OCI-LY7 (cell line): ENCODE measurements at places on chromosomes 16 and 17.
A peak's percentile ranks its signal among the peaks of the same experiment; 100 is the strongest.

DNA sequence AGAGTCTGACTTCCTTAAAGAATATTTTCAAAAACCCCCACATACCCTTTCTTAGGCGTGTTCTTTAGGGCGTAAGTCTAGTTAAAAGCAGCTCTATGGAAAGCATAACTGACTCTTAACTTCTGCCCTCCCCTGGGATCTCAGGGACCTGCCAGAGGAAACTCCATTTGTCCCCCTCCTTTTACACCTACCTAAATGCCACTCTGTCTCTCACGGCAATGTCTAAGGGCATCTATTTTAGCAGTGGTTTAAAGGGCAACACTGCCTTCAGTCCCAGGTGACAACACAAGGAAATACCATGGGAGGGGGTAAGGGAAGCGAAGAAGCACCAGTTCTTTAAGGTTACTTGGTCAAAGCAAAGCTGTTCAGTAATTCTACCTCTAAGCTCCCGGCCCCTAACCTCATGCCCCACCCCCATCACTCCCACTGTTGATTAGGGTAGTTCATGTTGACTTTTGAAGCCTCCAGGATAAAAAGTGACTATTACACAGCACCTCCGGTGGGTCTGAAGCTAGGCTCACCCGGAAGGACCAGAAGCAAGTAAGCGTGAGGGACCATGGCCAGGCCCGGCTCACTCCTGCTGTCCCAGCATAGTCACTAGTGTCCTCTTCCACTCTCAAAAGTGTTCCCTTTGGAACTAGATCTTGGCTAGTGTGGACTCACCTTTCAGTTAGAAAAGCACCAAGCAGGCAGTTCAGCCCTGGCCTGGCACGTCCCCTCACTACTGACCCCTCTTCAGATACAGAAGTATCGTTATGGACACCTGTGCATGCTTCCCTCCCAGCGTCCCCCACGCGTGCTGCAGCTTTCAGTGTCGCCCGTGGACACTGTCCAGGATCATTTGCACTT is 47.1 kb downstream of the CYTH1 start:
- DNase-seq: peak; percentile 68

GRCh38 chr17:39800540-39800939 is 62.8 kb downstream of the GRB7 start:
- DNase-seq: peak; percentile 88

- DNase-seq: no peak
These were observed 1.1 kb downstream of the C1QTNF1 start for GRCh38 chr17:79024901-79025737.

DNA sequence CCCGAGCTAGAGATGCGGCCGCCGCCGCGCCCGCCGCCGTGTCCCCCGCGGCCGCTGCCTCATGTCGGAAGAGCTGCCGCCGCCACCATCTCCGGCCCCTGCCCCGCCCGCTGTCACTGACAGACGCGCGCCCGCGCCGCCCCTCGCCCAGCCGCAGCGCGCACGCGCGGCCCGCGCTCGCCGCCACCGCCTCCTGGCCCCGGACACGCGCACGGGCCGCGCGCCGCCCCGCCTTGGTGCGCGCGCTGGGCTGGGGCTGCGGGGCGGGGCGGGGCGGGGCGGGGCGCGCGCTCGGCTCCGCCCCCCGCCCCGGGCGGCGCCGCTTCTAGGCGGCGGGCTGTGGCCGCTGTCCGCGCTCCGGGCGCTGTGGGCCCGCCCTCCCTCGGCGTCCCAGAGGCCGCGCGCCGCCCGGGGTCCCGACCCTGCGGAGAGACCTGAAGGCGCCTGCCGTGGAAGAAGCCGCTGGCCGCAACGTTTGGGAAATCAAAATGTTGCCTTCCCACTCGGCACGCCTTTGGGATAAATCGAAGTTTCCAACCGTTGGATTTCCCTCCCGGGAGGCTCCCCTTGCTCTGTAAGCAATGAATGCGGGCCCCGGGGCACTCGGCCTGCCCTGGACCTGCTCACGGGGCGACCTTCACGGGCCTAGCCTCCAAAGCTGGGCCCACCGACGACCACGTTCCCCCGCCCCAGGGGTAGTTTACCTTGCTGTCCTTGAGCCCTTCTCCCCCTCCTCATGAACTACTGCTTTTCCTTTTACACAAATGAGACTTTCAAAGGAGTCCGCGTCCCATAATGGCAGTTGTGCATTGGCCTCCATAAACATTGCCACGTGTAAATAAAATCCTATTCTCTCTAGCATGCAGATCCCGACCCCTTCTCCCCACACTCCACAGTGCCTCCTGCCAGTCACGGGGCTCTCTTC is at the start of gene ADCY9:
TSS of gene ADCY9 (minus strand) at position 118 of the 925 bp plus-strand sequence. CDS start 1,000 bp downstream, outside the sequence.
- peak; percentile 77 for DNase-seq
